ENCODE measurements at places on chromosomes 16 and 17.

DNA sequence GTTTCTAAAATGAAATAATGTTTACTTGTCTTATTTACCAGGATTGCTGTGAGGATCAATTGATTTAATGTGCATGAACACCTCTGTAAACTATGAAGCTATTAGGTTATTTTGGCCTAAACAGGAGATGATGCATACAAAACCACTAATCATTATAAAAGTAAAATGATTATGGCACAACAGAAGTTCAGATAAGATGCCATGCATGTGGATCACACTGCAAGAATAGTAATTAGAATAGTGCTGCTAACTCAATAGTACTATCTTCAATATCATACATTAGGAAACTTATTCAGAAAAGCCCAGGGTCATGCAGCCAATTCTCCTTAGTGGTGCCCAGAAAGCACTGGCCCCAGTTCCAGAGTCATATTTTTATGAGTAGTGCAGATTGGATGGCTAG is 66.9 kb downstream of the TMEM100 start:
- no peak for DNase-seq

- DNase-seq: no peak
Measured at GRCh38 chr17:71995590-71995989, 125.2 kb upstream of the SOX9 start.

DNA sequence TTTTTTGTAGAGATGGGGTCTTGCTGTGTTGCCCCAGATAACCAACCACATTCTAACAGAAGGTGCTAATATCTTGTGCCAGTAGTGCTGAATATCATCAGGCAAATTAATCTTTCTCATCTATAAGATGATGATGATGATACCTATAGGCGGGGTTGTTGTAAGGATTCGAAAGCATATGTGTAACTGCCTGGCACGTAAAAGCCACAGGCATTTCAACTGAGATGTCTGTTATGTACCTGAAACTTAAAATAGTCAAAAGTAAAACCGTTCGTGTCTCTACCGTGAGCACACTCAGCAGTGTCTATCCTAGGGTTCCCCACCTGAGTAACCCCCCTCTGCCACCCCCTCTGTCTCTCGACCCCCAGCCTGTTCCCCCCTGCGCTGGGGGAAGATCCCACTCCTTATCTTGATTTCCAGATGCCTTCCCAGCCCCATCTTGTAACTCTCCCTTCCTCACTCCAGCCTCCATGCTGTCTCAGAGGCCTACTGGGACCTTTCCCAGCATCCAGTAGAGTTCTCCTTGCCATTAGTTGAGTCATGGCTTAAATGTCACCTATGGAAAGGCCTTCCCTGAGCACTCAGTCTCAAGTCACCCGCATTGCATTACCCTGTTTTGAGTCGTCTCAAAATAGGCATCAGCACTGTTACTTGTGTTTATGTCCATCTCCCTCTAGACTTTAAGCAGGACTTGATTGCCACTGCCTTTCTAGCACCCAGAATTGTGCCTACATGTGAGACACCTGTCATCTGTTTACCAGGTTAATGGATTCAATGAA is 34.1 kb downstream of the CDRT15 start:
- DNase-seq: no peak

- DNase-seq: no peak
Measured at GRCh38 chr17:75774471-75774990, 9.5 kb upstream of the GALK1 start.

- DNase-seq: no peak
Measured at GRCh38 chr16:75758215-75758614, 31.9 kb upstream of the CPHXL start.

DNA sequence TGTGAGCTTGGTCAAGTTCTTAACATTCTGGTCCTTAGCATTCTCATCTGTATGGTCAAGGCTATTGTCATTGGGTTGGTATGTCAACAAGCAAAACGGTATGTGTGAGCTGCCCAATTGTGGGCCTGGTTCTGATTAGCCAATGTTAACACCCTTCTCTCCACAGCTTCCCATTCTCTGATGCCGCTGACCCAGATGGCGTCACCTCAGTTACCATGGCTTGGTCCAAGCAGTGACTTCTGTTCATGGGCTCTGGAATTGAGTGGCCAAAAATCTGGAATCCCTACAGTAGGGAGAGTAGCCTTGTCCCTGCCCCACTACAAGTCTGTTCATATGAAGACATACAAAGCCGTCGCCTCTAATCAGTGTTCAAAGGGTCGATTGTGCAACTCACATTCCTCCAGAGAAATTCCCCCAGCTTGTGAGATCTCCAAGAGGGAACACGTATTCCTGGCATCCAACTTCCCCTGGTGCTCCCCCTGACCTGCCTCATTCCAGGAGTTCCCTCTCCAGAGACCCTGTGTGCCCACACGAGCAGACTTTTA is 15.8 kb downstream of the TMEM98 start:
- no peak for DNase-seq

DNA sequence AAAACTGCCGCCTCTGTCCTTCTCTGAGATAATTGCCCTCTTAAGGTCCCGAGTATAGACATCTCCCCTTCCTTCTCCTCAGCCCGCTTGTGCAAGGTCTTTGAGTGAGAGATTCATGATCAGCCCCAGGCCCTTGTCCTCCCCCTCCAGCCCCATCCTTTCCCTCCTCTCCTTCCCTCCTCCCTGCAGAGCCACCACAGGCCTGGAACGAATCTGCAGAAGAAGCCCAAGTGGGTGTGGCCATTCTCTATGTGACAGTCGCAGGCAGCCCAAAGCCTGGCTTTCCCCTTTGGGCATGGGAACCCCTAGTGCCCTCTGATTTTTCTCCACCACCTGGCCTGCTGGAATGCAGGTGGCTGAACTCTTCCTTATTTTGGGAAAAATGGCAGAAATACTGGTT is 7.2 kb upstream of the NDRG4 start:
- DNase-seq: no peak

- DNase-seq: no peak
Measured at GRCh38 chr16:76329106-76329505, 51.9 kb downstream of the CNTNAP4 start.

DNA sequence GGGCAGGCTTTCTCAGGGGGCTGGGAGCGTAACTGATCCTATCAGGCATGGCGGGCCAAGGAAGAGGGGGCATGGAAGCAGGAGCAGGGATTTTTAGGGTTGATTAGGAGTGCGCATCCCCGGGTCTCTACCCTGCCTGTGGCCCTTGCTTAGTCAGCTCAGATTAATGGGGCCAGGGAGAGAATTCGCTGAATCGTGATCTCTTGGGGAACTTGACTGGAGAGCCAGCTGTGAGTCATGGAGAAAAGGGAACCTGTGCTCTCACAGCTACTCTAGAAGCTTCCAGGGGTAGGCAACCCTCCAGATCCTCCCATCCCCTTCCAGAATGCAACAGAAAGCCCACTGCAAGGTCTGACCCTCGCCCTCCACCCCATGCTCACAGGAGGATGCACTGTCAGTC is 3.6 kb downstream of the FOXN1 start:
- DNase-seq: no peak

GRCh38 chr17:27993723-27994310 is 48.7 kb upstream of the NLK start:
- no peak for DNase-seq

DNA sequence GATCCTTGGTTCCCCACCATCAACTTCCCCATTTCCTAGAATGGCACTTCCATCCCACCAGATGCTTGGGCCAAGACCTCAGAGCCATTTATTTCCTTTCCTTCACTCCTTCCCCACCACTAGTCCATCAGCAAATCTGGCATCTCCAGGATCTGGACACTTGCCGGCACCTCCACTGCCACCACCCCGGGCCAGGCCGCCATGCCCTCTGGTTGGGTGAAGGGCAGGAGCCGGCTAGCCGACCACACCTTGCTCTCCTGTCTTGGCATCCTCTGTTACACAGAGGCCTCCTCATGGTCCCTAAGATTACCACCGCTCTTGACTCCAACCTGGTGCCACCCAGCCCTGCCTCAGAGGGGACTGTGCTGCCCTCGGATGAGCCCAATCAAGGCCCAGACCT is 104.5 kb downstream of the RMI2 start:
- DNase-seq: no peak

DNA sequence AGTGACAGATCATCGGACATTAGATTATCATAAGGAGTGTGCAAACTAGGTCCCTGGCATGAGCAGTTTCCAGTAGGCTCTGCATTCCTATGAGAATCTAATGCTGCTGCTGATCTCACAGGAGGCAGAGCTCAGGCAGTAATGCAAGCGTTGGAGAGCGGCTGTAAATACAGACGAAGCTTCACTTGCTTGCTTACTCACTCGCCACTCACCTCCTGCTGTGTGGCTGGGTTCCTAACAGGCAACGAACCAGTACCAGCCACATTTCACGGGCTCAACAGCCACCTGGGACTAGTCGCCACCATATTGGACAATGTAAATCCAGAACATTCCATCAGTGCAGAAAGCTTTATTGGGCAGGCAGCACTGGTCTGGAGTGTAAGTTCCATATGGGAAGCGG is 7.7 kb downstream of the JPH3 start:
- DNase-seq: no peak

GRCh38 chr17:4766723-4767122 is 5.0 kb upstream of the TM4SF5 start:
- no peak for DNase-seq

- no peak for DNase-seq
Measured at GRCh38 chr16:63702981-63703590, 1418.8 kb downstream of the CDH11 start.

DNA sequence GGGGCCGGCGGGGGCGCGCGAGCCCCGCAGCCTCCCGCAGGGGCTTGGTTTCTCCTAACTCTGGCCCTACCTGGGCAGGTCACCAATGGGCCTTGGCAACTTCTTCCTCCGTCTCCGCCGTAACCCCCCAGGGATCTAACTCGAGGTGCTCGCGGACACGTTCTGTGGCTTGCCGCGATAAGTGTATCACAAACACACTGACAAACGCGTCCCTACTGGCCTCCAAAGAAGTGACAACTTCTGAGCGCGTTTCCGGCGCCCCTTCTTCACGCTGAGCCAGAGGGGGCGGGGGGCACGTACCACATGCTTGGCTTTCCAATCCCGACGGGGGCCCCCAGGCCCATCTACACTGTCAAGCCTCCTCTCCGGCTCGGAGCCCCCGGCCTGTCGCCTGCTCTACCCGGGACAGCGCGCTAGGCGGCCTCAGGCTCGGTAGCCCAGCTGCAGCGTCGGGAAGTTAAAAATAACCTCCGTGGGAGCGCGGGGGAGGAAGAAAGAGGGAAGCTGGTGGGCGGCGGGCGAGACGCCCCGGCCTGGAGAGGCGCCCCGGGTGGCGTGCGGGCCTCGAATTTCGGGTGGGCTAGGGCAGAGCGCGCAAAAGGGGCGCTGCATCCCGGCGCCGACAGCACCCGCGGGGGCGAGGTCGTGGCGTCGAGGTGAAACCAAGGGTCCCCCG is 725 bp upstream of the SPHK1 start:
- no peak for DNase-seq

DNA sequence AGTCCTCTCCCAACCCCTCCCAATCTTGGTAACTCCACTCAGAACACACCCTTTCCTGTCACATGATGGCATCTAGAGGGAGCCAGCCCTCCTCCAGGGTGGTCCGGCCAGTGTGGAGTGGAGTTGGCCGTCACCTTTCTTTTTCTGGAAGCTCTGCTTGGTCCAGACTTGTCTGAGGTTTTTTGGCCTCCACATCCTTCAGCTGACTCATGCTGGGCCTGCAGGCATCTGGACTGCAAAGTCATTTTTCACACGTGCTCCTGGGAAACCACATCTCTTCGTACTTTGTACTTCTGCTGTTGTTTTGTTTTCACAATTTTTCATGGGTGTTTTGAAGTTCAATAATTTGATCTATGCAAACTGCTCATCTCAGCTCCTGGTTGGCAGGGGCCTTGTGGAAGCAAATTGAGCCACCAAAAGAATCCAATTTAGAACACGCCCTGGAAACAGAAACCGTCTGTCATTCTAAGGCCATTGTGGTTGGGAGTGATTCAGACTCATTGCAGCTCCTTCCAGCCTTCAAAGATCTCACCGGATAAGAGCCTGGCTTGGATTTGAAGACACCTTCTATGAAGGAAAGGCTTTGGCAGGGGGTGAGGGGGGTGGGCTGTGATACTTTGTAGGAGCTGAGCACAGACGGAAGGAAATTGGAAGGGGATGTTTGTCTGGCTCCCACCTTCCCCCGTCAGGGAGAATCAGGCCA is 42.4 kb upstream of the NF1 start:
- no peak for DNase-seq

GRCh38 chr16:28166394-28167208 is 45.2 kb downstream of the XPO6 start:
- no peak for DNase-seq

GRCh38 chr16:87123356-87124001 is 193.7 kb downstream of the C16orf95 start:
- no peak for DNase-seq

GRCh38 chr17:59424331-59424730 is 92.9 kb downstream of the YPEL2 start:
- no peak for DNase-seq

DNA sequence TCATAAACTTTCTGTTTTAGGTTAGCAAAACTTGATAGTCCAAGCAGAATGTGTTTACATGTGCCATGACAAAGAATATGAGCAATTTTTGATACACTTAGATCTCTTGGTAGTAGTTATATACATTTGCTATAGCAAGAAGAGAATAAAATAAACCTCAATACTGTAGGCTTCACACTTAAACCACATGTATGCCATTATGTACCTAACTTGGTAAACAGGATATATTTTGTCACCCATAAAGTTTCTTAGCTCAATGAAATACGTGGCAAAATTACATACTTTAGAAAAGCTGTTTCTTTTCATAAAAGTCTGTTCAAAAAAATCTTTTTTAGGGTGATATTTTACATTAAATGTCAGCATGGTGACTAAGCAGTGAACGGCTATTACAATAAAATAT is 184.7 kb downstream of the MYO1D start:
- DNase-seq: no peak

- no peak for DNase-seq
Measured at GRCh38 chr17:71793518-71793917, 327.3 kb upstream of the SOX9 start.

DNA sequence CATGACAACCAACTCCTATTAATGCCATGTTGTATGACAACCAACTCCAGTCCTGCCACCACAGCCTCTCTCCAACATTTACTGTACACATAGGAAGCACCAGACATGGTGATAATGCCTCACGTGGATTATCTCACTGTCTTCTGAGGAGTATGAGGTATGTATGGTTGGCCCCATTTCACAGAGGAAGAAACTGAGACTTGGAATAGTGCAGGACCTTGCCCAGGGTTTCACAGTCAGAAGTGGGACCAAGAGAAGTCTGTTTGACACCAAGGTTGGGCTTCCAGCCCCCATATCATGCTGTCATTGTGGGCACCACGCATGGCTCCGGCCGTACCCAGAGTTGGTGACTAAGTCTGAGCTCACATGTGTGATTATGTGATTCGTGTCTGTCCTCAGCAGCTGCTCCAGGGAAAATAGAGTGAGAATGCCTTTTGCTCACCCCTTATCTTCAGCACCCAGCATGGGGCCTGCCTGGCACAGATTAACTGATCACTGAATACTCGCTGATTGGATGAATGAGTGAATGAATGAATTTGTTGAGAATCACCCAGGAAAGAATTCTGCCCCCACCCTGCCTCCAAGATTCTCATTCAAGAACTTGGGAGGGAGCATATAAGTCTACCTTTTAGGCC is 204.1 kb upstream of the NLRP1 start:
- DNase-seq: no peak
